ENCODE measurements at places on chromosomes 3 and 15.

GRCh38 chr3:3189961-3190360 is 10.5 kb upstream of the CRBN start:
- DNase-seq: no peak

DNA sequence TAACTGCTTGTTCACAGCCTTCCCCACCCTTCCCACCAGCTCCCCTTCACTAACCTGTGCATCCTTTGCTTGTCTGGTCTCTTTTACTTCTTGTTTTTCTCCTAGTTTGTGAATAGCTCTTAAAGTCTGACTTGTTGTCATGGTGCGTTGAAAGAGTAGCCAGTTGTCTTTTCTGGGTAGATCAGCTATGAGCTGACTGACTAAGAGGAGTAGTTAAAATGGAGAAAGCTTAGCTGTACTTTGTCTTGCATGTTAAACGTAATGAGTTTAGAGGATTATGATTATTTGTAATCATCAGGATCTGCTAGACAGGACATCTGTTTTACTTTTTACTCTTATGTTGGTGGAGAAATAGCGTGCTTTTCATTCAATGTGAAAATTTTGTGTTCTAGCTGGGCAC is 35.9 kb downstream of the ATP2C1 start:
- DNase-seq: no peak

DNA sequence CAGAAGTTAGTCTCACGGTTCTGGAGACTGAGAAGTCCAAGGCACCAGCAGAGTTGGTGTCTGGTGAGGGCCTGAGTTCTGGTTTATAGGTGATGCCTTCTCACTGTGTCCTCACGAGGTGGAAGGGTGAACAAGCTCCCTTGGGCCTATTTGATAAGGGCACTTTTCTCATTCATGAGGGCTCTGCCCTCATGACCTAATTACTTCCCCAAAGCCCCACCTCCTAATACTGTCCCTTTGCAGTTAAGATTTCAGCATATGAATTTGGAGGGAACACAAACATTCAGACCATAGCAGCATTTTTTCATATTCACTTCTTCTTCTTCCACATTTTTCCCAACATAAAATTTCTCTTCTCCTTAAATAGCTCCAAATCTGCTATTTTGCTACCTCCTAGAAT is 41.5 kb downstream of the TMEM41A start:
- no peak for DNase-seq

DNA sequence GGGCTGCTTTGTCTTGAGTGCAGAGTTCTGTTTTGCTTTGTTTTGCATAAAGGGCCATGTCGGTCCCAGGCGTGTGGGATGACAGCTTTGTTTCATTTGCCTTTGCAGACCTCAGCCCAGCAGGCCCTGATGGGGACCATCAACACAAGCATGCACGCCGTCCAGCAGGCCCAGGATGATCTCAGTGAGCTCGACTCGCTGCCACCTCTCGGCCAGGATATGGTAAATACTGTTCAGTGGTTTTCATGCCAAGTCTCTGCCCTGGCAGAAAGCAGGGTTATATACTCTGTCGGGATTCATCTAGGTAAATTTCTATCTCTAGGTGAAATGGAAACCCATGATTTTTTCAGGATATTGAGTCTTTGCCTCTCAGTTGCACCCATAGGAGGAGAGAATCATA is 343.9 kb upstream of the TPM1 start:
- DNase-seq: no peak

DNA sequence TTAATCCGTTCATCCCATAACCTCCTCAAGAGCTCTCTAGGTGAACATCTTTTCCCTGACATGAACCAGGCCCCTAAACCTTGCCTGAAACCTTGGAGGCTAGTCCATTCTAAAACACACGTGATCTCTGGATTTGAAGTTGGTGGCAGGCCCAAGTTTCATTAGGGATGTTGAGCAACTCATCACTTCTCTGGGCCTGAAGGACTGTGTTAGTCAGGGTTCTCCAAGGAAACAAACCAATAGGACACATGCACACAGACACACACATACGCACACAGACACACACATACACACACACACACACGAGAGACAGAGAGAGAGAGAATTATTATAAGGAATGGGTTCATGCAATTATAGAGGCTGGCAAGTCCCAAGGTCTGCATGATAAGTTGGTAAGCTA is 31.9 kb downstream of the ACAN start:
- no peak for DNase-seq

DNA sequence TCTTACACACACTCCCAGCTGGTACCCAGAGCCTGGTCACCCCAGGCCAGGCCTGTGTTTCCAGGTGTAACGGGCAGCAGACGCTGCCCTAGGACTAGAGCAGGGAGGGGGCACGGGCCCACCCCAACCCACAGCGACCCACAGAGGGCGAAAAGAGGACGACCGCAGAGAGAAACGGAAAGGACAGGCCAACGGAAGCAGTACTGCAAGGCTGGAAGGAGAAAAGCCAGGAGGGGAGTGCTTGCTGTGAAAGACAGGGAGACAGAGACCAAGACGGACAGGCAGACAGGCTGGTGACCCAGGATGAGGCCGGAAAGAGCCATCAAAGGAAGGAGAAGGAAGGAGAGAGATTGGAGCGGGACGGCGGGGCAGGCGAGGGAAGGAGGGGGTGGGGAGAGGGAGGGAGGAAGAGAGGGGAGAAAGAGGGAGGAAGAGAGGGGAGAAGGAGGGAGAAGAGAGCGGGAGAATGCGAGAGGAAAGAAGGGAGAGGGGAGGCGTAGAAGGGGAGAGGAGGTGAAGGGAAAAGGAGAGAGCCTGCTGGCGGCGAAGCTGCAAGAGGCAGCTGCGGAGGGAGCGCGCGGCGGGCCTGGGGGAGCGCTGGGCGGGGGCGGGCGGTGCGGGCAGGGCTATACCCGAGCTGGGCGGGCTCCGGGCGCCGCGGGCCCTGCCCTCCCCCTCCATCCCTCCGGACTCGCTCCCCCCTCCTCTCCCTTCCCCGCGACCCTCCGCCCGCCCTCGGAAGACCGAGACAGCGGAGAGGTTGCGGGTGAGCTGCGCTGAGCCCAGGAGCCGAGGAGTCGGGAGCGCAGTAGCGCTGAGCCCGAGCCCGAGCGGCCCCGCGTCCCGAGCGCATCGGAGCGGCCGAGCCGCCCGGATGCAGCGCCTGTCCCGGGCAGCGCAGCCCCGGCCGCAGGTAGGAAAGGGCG is at the start of gene SLC6A1:
Gene SLC6A1 (plus strand): TSS at position 732 of the 926 bp plus-strand sequence. CDS start 24,464 bp downstream, outside the sequence.
- DNase-seq: no peak

DNA sequence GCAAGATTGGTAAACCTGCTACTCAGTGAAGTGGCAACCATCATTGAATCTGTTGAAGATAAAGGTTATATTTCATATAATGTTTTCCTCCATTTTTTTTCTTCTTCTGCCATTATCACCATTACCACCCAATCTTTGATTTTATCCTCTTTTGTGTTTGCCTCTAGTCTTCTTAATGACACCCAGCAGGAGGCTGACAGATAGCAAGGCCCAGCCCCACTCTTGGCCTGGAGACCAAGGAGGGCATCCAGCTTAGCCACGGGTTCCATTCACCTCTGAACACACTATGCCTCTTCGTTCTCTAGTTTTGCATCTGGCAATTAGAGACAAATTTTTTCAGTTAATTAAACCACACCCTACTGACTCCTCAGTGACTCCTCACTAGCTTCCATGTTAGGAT is 129.7 kb downstream of the TPRG1 start:
- DNase-seq: no peak

- DNase-seq: no peak
These were observed 8.8 kb upstream of the CHST14 start for GRCh38 chr15:40461958-40462357.

DNA sequence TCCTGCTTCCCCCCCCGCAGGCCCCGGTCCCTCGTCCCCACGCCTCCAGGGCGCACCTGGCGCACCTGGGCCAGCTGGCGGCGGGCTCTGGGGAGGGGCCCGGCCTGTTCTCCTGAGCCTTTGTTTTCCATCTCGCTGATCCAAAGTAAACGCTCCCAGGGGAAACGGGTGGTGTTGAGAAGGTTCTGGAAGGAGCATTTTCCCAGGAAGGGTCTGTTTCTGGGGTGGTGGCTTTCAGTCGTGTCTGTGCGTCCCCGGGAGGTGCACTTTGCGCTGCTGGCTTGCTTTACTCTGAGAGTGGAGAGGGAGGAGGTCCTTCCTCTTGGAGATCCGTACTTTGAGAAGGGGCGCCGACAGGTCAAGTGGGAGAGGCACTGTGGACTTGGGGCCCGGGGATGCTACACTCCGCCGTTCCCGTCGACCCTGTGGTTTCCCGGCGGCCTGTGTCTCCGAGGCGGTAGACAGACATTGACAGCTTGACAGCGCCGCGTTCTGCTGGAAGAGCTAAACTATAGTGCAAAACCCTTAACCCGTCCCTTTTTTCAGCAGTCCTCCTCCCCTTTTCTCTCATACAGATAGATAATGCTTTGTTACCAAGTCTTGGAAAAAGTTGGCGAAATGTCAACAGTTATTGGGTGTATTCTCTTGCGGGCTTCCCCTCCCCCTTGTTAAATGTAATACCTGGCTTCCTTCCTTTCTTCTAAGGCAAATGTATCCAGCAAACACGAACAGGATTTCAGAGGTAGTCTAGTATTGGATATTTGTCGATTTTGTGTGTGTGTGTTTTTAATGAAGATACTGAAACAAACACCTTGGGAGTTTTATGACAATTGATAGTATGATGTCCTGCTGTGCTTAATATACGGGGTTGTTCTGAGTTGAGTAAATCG is 6.5 kb downstream of the TPM1 start:
- DNase-seq: peak; percentile 21

DNA sequence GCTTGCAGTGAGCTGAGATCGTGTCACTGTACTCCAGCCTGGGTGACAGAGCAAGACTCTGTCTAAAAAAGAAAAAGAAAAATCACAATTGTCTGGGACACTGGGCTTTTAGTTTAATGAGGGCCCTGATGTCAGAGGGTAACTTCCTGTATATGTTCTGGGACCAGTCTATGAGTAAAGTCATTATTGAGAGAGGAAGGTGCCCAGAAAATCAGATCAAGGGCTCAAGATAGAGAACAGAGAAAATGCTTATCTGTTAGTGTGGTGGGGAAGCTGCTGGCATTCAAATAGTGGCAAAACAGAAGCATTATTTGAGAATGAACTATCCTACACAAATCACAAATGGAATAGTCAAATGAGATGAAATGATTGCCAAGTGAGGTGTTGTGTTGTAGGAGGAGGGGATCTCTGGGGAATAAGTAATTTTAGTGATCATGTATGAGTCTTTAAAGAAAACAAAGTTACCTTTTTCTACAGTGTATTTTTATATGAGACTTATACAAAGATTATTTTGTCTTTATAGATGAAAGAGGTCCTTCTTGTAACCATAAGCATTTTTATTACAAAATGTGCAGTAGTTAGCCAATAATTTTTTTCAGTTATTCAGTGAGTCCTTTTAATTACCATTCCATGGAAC is 13.4 kb downstream of the ARIH2 start:
- no peak for DNase-seq

DNA sequence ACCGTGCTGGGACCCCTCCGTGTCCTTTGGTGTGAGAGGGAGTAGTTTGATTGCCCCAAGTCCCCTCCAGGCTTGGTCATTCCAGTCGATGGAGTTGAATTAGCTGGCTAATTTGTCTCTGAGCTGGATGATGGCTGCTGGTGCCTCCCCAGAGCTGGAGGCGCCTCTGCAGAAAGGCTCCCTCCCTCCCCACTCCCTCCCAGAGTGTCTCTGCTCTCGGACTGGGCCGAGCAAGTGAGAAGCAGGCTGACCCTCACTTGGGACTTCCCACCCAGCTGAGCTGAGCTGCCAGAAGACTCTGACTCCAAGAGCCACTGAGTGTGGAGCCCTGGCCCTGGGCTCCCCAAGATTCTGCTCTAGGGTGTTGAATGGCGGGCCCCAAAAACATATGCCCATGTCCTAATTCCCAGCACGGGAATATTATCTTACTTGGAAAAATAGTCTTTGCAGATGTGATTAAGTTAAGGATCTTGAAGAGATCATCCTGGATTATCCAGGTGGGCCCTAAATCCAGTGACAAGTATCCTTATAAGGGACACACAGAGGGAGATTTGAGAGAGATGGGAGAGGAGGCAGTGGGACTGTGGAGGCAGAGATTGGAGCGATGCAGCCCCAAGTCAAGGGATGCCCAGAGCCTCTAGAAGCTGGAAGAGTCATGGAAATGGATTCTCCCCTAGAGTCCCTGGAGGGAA is 60.7 kb upstream of the TLE3 start:
- DNase-seq: no peak

DNA sequence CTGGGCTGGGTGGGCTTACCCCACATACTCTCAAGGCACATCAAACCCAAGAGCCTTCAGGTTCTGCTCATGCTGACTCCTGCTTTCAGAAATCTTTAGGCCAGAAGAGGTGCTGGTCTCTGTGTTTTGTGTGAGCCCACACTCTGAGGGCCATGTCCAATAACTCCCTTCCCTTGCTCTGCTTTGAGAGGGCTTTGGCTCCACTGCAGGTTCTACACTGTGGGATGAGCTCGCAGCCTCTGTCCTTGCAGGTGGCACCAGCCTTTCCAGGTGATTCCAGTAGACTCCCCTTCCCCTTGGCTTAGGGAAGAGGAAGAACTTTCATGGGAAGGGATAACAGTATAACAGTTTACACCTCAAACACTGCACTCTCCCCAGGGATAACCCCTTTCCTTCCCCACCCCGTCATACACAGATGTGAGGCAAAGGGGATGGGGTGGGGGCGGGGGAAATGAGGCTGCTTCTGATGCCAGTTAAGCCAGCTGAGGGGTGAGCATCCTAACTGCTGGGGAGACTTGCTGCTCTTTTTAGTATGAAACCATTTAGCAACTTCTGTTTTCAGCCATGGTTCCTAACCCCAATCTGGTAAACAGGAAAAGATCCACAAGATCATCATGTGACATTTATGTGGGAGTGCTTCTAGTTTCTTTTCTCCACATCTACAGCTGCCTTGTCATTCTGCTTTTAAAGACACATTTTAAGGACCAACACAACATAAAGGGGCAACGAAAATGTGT is 262.4 kb downstream of the SLC9A9 start:
- DNase-seq: no peak

GRCh38 chr3:111311126-111311525 is 230.9 kb upstream of the CD96 start:
- no peak for DNase-seq

- DNase-seq: no peak
These were observed 33.0 kb downstream of the KBTBD8 start for GRCh38 chr3:67030785-67031740.

DNA sequence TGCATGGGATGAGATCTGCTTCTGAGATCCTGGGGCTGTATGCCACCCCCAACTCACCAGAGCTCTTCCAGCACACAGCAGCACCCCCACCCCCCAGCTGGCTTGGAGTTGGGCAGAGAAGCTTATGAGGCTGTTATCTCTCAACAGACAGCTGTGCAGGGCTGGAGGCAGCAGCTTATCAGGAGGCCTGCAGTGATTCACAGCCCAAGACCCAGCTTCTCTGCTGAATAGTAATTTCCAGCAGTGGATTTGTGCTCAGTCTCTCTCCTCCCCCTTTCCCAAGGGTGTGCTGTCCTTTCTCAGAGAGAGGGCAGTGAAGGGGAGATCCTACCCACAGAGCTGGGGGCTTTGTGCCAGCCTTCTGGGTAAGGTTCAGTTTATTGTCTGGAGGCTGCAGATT is 2.1 kb downstream of the RPP25 start:
- DNase-seq: no peak

DNA sequence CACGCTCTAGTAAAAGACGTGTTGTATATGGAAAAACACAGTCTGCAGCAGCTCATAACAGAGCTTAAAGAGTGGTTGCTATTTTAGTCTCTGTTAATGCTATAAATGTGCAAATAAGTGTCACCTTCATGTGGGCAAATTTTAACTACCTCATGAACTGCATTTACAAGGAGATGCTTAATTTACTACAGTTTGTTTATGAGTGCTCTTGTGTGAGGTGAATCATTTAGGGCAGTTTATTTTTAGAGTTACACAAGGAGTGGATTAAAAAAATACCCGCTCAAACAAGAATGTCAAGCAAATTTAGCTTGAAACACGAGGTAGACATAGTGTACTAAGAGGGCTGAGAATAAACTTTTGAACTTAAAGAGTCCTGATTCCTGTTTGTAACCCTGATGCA is 579.0 kb downstream of the MFSD1 start:
- DNase-seq: no peak

Data from activated effector memory CD4-positive, alpha-beta T cell treated with Interleukin-2 at 50 U/mL for 16 hours (primary cell).